ENCODE measurements at places on chromosomes 2 and 18.

DNA sequence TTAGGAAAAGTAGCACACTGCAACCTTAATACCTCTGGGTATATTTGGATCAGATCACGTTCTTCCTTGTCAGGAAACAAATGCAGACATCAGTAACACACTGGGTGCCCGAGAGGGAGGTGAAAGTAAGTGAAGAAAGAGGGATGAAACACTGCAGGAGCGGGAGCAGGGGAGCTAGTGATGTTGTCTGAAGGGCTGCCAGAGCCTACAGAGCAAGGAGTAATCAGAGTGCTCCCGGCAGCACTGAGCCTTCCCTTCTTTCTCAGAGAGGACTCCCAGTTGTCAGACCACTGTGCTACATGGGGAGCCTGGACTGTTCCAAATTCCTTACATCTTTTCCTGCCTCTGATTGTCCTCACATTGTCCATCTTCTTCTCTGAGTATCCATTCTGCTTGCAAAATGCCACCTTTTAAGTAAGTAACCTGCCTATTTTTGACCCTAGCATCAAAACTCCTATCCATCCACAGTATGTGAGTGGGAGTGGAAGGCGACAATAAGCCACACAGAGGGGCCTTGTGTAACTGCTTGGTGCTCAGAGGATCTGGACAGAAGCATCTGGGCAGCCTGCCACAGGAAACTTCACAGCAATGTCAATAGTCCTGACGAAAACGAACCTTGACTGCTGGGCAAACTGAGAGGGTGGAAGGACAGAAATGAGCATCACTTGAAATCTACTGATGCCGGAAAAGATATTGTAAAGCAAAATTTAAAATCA, 10.8 kb upstream of the NAB1 start:
- DNase-seq: no peak

GRCh38 chr2:111222204-111222866, 101.6 kb downstream of the BCL2L11 start:
- no peak for DNase-seq

DNA sequence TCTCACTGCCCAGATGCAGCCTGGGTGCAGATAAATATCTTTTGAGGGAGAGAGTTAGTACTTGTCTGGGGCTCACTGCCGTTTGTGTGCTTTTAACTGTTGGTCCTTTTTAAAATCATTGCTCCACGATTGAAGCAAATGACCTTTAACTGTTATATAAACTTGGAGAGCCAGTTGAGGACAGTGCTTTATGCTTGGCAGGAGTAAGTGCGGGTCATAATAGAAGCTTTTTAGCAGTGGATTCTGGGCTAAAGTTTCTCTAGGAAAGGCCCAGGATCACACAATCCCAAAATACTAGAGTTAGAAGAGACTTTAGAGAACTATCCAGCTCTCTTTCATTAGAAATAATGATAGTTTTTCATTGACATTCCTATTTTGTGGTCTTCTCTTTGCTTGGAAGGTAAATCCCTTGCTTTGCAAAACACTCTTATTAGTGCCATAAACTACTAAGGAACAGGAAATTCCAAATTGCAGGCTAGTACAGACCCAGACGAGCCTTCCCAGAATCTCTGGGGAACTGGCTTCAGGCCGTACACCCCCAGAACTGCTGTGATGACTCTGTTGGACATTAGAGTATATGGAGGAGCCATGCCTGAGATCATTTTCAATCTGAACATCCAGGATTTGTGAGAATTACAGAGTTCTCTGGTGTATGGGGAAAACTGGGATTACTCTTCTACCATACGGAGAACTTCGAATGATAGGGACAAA, 19.1 kb downstream of the LIMS1 start:
- DNase-seq: no peak

GRCh38 chr2:150610670-150611279, 123.3 kb upstream of the RND3 start:
- no peak for DNase-seq

DNA sequence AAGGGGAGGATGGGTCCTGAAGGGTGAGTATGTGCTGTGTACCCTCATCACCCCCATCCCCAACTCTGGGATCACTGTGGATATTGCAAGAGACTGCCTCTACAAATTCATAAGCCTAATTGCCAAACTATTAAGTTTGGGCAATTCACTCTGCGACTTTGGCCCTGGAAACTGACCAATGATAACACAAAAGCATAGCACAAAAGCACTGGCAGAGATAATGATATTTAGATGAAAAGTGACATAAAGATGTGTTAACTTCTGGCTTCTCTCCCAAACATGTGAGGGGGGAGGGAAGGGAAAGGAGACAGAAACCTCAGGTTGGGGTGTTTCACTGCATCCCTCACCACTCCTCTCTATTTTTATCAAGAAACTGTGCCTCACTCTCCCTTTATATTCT, 150.3 kb downstream of the SATB2 start:
- no peak for DNase-seq

DNA sequence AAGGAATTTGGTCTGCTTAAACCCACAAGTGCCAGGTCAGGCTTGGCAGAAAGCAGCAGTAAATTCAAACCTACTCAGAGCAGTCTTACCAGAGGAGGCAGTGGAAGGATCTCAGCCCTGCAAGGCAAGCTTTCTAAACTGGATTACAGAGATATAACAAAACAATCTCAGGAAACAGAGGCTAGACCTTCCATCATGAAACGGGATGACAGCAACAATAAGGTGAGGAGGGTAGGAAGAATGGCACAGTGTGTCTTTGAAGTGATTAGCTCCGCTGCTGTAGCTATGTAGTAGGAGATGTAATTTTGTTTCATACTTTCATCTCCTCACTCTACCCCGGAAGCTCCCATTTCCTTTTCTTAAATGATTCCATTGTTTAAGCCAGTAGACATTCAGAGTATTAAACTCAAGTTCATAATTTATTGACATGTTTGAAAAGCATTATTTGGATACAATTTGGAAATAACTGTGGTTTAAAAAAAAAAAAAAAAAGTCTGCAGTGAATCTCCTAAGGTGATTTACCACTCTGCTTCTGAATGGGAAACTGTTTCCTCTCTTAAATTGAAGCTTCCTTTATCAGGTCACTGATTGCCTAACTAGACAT, 29.4 kb upstream of the DYSF start:
- no peak for DNase-seq

- no peak for DNase-seq
Observed at GRCh38 chr18:13264091-13265007, 45.8 kb downstream of the LDLRAD4 start.

GRCh38 chr2:10222-10875, 36.0 kb downstream of the FAM110C start:
- no peak for DNase-seq

DNA sequence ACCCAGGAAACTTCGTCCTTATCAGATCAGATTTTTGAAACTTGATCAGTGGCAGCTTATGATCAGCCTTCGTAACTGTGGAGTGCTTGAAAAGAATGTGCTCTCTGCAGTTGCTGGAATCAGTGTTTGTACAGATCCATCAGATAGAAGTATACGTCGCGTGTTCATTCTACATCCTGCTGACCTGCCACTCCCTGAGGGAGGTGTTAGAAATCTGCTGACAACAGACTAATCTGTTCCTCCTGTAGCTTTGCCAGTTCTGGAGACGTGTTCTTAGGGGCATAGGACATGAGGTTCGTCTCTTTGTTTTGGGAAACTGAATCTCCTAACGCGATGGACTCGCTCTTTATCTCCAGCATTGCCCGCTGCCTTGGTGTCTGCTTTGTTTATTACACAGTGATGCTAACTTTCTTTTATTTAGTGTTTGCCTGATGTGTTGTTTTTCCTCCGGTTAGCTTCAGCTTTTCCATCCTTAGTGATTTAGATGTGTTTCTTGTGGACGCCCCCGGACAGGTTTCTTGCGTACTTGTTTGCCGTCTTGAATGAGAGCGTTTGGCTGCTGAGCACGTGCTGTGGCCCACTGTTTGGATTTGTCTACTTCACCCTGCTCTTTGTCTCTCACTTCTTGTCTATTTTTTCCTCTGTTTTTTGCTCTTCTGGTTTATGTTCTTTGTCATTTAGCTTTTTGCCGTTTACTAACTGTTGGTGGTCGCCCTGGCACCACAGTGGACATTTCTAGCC, 17.4 kb upstream of the GAL3ST2 start:
- no peak for DNase-seq

DNA sequence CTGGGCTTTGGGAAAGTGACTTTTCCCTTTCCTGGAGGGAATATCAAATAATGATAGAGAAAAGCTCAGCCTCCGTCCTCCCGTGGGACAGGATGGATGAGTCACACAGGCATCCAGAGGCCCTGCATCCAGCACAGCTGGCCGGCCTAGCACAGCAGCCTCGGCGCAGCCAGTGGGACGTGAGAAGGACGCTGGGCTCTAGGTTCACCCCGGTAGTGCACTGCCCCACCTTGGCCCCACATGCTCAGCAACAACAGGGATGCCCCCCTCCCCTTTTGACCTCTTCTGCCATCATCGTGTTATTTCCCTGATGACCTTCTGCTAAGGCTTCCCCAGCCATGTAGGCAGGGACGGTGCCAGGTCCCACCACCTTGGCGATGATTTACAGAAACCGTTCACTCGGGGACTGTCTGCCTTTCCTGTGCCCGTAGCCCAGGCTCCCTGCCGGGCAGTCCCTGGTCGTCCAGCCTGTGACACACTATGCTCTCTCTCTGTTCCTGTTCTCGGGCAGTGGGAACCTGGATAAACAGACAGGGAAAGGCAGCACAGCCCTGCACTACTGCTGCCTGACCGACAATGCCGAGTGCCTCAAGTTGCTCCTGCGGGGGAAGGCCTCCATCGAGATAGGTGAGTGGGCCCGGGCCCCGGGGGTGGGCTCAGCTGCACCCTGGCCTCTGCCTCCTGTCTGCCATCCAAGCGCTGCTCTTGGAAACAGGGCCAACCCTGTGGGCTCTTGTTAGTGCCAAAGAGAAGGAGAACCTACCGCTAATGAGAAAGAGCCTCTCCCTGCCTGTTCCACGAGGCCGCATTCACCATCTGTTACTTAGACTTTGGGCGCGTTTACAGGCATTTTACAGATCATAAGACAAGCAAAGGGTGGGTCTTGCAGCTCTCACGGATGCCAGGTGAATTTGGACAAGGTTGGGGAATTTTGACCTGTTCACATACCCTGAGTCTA, 44.6 kb downstream of the ITGB1BP1 start:
- no peak for DNase-seq

DNA sequence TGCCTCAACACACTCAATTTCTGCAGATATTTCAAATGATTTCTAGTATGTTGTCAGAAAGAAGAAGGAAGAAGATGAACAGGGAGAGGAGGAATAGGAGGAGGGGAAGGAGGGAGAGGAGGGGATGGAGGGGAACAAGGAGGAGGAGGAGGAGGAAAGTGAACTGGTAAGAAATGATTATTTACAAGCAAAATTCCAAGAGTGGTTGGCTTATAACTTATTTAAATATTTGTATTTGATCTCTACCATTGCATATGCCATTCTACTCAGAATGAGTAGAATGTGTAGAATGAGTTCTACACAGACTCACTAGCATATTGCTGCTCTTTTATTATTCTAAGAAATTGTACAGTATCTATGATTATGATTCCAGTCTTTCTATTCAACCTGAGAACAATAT, 866.2 kb upstream of the DDX18 start:
- DNase-seq: no peak

DNA sequence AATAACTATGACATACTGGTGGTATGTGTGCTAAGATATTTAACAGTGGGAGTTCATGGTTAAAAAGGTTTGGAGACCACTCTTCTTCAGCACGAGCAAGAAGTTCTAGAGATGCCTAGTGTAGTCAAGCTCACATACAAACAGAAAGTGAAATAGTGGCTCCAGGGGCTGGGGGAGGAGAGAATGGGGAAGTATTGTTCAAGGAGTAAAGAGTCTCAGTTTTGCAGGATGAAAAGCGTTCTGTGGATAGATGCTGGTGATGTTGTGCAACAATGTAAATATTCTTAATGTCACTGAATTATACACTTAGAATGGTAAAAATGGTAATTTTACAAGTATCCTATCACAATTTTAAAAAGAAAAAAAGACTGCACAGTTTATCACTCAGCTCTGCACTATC, 29.0 kb upstream of the EPAS1 start:
- no peak for DNase-seq

- DNase-seq: no peak
Observed at GRCh38 chr18:74128159-74128558, 19.5 kb downstream of the FBXO15 start.

- peak; percentile 56 for DNase-seq
Observed at GRCh38 chr2:230762317-230762896, 49.8 kb downstream of the CAB39 start.

DNA sequence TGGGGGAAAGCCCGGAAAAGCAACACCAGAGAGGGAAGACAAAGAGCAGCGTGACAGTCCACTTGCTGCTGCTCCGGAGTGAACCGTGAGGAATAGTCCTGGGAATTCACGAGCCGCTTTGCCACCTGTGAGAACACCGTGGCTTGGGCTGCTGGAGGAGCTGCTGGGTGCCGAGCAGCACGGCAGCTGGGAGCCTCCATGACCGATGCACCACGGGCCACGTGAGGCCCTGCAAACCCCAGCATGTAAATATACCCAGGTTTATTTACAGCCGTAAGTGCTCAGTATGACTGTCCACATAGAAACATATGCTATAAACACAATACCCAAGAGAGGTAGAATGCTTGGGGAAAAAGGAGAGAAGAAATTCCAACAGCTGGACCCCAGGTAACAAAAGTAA, 65.1 kb downstream of the SMIM21 start:
- no peak for DNase-seq

DNA sequence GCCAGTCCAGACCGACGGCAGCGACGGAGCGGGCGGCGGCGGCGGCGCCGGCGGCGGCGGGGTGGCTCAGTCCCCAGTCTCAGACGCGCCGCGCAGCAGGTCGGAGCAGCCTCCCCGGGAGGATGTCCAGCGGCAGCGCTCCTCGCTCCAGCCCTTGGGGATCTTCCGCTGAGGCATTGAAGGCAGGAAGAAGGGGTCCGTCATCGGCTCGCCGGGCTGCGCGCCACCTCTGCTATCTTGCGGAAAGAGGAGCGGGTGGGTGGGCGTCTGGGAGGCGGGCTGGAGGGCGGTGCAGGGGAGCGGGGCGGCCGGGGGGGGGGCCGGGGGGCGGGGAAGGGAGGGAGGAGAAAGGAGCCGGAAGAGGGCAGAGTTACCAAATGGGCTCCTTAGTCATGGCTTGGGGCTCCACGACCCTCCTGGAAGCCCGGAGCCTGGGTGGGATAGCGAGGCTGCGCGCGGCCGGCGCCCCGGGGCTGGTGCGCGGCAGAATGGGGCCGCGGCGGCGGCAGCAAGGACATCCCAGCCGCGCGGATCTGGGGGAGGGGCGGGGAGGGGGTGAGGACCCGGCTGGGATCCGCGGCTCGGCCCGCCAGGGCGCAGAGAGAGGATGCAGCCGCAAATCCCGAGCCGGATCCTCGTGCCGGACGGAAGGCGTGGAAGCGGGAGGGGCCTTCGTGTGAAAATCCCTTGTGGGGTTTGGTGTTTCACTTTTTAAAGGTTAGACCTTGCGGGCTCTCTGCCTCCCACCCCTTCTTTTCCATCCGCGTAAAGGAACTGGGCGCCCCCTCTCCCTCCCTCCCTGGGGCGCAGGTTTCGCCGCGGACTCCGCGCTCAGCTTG, at the start of gene NETO1:
Gene NETO1 (minus strand): TSS at position 242 of the 839 bp plus-strand sequence. CDS start 696 bp downstream, outside the sequence.
- no peak for DNase-seq

GRCh38 chr18:23568281-23569138, 17.8 kb downstream of the NPC1 start:
- DNase-seq: no peak

- no peak for DNase-seq
Observed at GRCh38 chr2:99697811-99698568, 208.2 kb upstream of the REV1 start.

GRCh38 chr2:15009681-15010080, 377.2 kb downstream of the LRATD1 start:
- no peak for DNase-seq

GRCh38 chr2:240304746-240305161, 130.7 kb upstream of the GPC1 start:
- no peak for DNase-seq

GRCh38 chr2:100320547-100321178, 1.6 kb downstream of the LONRF2 start:
- DNase-seq: no peak

All from hematopoietic multipotent progenitor cell treated with erythropoietin and hydrocortisone succinate and interleukin-3 and kit ligand, for 15 days (in vitro differentiated cells).